CD4-positive, alpha-beta T cell treated with Interferon gamma for 1 hour (primary cell): ENCODE measurements at places on chromosomes 7 and 10.

GRCh38 chr7:101088858-101089529 is 3.7 kb downstream of the TRIM56 start:
- DNase-seq, result no peak

GRCh38 chr10:72124989-72125388 is 36.6 kb upstream of the SPOCK2 start:
- no peak for DNase-seq

DNA sequence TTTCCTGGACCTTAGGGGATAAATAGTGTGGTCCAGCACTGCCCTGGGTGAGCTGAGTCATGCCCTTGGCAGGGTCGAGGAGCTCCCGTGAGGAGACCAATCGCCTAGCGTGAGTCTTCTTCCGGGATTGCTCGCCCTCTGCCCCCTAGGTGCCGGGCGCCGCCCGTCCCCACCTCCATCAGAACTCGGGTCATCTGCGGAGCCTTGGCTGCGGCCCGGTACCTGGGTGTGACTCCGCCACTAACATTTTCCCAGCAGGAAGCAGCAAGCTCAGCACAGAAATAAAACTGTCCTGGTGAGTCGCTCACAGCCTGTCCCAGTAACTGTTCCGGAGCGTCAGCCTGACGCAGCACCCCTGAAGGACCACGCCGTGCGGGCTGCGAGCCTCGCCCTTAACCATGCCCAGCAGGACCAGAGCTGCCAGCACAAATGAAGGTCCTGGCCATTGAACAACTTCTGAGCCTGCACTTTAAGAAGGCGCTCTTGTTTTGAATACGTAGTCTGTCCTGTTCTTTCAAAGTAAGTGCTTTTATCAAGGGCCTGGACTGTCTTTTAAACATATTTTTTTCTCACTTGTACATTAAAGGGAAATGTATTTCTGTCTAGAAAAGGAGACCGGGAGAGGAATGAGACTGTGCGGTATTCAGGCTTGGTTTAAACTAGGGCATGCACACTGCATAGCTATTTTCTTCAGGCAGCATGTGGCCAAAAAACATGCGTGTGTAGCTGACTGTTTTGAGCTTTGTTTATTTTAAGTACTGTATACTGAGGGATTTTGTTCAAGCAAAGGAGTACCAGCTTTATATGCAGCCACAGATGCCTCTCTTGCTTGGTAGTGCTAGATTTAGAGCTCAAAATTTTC is 136.7 kb downstream of the HECW1 start:
- DNase-seq, result no peak

DNA sequence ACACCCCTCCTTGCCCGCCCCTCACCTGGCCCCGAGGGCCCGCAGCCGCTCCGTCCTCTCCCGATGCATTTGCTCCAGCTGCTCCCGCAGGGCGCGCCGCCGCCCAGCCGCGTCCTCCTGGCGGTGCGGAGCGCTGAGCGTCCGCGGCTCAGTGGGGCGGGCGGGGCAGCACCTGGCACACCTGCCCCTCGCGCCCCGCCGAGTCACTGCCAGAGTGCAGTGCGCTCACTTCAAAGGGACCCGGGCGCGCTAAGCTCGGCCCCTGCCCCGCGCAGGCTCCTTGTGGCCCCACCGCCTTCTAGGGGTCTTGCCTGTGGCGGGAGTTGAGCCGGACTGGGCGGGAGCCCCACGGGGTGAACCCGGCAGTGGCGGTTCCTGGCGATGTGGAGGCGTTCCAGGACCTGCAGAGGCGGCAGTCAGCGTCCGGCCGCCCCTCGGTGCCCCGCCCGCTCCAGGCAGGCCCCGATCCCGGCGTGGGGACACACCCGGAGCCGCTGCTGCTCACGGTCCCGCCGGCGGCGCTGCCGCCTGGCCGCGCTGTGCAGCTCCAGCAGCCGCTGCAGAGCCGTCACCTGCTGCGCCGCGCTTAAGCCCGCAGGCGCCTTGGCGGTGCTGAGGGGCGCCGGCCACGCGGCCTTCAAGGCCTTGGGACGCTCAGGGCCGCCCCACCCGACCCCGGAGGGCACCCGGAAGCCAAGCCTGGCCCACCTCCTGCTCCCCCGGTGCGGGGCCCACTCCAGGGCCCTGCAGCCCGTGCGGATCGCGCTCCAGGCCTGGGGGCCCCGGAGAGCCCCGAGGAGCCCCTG is 6.7 kb downstream of the ATP6V1F start:
- peak; percentile 26 for DNase-seq

GRCh38 chr10:6274040-6274439 is 71.3 kb downstream of the PFKFB3 start:
- no peak for DNase-seq
